ENCODE measurements at places on chromosomes 1 and 21.

DNA sequence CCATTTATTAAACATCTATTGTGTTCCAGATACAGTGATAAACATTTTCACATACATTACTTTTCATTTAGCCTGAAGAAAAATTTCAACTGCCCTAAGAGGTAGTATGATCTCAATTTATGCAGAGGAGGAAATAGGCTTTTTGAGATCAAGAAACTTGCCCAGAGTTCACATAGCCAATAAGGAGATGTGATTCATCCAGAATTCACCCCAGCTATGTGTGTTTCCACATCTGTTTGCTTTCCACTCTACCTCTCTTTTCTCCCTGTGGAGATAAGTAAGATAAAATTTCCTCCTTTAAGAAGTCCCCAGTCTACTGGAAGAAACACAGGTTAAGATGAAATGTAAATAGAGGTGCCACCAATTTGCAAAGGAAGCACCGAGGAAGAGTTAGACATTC lies 199.7 kb upstream of the C8B start:
- DNase-seq, result no peak

DNA sequence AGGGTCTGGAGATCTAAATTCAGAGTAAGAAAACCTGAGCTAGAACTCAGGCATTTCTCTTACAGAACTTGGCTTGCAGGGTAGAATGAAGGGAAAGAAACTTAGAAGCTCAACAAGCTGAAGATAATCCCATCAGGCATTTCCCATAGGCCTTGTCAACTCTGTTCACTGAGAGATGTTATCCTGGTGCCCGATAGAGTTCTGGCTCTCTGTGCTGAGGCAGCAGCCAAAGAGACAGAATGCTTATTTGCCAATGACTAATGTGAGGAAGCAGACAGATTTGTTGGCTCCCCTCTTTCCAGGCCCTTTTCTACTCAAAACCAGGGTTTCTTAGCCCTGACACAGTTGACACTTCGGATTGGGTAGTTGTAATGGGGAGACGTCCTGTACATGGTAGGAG lies 22.3 kb upstream of the TRIM45 start:
- DNase-seq, result no peak

DNA sequence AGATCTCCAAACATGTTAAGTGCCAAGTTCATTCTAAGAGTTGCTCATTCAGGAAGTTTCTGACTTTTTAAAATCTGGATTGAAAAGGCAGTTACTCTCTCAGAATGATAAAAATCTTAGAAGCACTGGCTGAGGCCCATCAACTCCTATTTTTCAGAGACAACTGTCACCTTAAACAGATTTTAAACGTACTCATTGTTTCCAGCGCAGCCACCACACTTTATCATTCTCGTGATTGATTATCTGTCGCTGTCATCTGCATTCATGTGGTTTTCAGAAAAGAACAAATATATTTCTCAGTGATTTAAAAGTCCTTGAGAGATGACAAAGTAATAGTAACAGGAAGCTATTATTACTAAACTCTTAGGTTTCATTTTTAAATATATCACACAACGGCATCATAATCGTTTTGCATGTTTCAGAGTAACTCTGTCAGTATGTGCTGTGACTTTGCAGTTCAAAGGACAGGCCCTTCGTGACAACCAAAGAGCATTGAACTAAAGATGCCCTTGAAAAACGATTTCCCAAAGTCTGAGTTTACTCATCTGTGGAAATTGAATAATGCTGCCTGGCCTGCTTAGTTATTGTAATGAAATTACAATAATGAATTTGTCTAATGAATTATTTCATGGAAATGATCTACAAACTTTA lies 14.9 kb upstream of the KCNK1 start:
- peak; percentile 45 for DNase-seq

DNA sequence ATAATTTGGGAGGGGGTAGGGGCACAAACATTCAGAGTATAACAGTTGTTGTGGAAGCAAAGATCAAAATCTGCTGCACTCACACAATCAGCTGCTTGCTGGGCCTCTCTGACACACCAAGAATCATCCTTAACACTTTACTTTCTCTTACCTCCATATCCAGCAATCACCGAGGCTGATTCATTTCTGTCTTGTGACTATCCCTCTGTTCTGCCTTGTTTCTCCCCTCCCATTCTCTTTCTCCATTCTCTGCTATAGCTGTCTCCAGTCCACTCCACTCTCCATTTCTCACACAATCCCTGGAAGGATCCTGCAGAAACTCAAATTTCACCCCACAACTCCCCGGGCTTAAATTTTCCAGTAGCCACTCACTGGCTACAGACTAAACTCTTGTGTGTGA lies 91.8 kb upstream of the NGF start:
- DNase-seq, result no peak

DNA sequence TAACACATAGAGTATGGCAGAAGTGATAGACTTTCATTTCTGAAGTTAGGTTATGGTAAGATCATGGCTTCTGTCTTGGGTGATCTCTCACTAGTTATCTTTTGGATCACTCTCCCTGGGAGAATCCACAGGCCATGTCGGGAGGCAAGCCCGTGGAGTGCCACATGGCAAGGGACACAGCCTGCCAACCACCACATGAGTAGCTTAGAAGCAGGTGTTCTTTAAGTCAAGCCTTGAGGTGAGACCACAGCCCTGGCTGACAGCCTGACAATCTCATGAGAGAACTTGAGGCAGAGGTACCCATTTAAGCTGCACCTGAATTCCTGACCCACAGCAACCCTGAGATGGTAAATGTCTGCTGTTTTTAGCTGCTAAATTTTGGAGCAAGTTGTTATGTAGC lies 130.4 kb downstream of the KCNN3 start:
- DNase-seq, result no peak

DNA sequence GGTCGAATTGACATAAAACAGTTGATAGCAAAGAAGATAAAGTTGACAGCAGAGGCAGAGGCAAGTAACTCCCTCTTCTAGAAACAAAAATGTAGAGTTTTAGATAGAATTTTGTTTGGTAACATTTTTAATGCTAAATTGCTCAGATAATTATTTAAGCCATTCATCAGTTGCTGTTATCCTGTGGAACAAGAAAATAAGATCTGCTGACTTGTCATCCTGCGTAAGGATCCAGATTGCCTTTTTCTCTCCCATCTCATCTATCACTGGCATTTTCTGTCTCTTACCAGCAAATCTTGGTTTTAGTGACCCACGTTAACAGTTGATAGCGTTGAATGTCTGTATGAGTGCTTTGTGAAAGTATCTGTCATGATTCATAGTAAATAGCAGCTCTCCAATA lies 29.8 kb downstream of the SOAT1 start:
- no peak for DNase-seq

DNA sequence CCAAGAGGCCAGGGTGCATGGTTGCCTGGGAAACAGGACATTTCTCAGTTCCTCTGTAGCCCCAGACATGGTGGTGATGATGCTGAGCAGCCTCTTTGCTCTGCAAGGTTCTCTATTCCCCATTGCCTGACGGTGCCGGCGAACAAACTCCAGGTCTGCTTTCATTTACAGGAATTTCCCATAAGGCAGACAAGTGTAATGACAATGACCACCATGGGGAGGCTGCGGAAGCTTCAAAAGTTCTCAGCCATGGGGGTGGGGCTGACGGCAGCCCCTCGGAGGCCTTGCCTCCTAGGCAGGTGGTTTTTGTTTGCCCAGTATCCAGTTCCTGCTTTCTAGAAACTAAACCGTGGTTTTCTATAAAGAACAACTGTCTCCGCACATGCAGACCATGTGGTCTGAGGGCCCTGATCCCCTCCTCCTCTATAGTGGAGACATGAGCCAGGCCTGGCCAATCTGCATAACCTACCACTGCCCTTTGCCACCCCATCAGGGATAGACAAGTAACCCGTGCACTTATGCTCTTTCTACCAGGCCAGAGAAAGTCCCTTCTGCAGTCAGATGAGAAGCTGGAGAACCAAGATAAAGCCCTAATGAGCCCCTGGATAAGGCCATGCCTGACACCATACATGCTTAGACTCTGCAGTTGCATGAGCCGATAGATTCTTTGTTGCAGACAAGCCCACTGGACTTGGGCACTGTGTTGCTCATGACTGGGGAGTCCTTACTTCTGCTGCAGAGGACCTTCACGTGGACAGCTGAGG lies 54.1 kb downstream of the LDLRAD2 start:
- no peak for DNase-seq

- no peak for DNase-seq
Observed at GRCh38 chr21:38503583-38503982, 5.3 kb upstream of the ERG start.

- DNase-seq, result no peak
Observed at GRCh38 chr1:222987674-222988076, 155.4 kb downstream of the TLR5 start.

GRCh38 chr1:15303935-15304334 lies 56.9 kb downstream of the FHAD1 start:
- no peak for DNase-seq

DNA sequence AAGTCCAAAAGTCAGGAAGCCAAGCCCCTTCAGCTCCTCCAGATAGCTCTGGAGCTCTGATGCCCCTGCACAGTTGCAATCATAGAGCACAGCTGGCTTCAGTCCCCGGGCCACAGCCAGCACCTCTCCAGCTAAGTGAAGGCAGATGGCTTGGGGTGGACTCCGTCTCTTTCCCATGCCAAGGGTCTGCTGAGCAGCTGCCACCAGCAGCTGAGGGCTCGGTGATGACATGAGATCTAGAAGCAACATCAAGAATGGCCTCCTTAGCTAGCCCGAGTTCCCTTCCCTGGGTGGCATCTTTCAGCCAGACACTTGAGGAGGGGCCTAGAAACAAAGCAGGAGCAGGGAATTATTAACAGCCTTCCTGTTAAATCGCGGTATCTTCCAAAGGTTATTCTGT lies 973 bp downstream of the C1orf74 start:
- DNase-seq, result no peak

GRCh38 chr1:8939362-8939995 lies 6.2 kb upstream of the CA6 start:
- DNase-seq, result no peak

DNA sequence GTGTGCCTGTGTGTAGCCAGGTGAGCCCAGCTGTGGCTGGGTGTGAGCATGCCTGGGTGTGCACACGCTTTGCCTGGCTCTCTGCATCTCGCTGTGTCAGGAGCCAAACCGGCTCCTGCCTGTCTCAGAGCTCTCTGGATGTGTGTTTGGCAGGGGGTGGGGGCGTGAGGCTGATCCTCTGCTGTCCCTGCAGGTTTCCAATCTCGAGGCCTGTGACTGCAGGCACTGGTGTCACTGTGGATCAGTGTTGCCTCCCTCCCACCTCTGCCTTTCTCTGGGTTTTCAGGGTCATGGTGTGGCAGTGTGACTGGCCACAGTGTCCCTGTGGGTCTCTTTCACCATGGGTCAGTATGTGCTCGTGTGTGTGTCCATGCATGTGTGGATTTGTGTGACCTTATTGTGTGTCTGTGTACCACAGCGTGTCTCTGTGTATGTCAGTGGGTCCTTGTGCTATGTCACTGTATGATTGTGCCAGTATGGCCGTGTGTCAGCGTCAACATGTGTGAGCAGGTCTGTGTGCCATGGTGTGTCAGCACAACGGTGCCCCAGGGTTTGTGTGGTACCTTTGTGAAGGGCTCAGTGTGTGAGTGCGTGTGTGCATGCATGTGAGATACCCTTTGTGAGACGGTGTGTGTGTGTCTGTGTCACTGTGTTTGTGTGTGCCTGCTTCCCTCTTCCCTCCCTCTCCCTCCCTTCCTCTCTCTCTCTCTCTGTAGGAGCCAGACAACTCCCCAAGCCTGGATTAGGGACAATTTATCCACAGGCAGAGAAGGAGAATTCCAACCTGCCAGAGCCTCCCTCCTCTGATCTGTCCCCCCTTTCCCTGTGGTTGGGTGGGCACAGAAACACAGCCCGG lies 43.4 kb downstream of the AHDC1 start:
- DNase-seq, result no peak

- no peak for DNase-seq
Observed at GRCh38 chr1:200904772-200905171, 10.1 kb downstream of the INAVA start.

GRCh38 chr1:43620956-43621355 lies 29.0 kb upstream of the KDM4A start:
- no peak for DNase-seq

DNA sequence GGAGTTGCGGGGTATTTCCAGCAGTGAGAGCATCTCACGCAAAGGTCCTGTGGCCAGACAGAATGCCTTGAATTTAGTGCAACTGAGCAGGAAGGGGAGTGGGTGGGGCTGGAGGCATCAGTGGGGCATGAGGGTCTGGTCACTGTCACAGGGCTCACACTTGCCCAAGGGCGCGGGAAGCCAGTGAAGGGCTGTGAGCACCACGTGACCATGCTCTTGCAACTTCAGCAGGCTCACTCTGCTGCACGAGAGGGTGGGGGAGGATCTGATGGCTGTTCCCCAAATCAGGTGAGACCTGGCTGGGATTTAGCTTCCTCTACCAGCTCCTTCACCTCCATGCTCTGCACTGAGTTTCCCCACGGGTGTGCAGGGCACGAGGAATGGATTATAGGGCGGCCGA lies 64.2 kb downstream of the PGBD5 start:
- no peak for DNase-seq

GRCh38 chr1:29801003-29801402 lies 564.7 kb downstream of the PTPRU start:
- no peak for DNase-seq

DNA sequence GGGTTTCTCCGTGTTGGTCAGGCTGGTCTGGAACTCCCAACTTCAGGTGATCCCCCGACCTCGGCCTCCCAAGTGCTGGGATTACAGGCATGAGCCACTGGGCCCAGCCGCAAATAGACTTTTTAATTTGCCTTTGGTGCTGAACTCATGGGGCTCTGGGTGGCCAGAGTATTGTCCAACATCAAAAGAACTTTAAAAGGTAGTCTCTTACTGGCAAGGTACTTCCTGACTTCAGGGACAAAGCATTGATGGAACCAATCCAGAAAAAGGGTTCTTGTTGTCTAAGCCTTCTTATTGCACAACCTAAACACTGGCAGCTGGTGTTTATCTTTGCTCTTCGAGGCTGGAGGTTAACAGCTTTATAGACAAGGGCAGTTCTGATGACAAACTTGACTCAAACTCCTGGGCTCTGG lies 3.8 kb upstream of the KTI12 start:
- DNase-seq, result no peak

GRCh38 chr1:32960819-32961355 lies 3.7 kb downstream of the RNF19B start:
- DNase-seq, result no peak

GRCh38 chr1:247316590-247317197 lies 15.0 kb downstream of the ZNF496 start:
- DNase-seq, result no peak

GRCh38 chr1:237492359-237492758 lies 398.4 kb downstream of the ZP4 start:
- no peak for DNase-seq

DNA sequence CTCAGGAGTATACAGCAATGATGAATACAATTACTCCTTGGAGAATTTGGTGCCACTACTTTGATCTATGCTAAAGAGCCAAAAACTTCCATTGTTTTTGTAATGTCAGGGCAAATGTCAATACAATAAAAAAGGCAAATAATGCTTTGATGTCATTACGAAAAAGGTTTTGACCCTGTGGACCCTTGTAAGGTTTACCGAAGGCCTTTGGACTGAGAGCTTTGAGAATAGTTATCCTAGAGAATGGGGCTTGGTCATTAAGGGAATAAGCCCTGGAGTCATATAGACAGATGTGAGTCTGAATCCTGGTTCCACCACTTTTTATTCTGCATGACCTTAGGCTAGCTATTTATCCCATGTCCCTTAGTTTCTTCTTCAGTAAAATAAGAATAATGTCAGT lies 27.5 kb downstream of the CEP170 start:
- no peak for DNase-seq

GRCh38 chr1:185861630-185862029 lies 127.4 kb downstream of the HMCN1 start:
- no peak for DNase-seq

GRCh38 chr1:17232759-17233661 lies 15.9 kb upstream of the PADI3 start:
- DNase-seq, result no peak

Data from activated T-cell treated with anti-CD3 and anti-CD28 coated beads, Interleukin-2, amount 50 U/mL, for 72 hours (primary cell).